ENCODE measurements at places on chromosomes 3 and 15. TPM values are rescaled to one million over a fixed set of nuclear protein-coding genes. Genes with fewer than 3 reads are reported as not detected.

FRMD4B gene
- total RNA-seq = 16.0 TPM

DNA sequence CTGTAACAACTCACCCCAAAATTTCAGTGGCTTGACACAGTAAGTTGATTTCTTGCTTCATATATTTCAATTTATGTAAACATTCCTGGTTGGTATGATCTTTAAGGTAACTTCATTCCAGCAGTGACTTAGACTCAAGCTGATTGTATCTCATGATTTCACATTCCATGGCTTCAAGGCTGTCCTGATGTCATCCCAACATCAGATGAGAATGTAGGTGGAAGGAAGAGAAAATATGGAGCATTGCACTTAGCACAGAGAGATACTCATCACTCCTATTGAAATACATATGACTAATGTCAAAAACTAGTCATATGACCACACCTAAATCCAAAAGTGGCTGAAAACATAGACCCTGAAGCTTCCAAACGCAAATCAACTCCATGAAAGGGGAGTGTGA lies 793.8 kb downstream of the TBL1XR1 start:
- DNase-seq = no peak

DNA sequence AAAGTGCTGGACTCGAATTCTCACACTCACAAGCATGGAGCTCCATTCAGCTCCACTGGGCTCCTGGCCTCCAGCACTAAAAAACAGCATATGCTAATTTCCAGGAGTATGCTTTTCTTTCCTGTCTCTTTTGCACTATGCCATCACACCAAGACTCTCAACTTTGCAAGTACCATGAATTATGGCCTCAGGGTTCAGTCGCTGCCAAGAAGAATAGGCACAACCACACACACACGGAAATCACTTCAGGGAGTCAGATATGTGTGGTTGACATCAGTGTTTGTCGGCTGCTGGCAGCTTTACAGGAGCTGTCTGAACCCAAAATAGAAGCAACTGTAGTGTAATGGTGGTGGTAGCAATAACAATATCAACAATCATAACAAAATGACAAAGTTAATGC lies 305.0 kb upstream of the SLCO3A1 start:
- DNase-seq = peak; percentile 66

DNA sequence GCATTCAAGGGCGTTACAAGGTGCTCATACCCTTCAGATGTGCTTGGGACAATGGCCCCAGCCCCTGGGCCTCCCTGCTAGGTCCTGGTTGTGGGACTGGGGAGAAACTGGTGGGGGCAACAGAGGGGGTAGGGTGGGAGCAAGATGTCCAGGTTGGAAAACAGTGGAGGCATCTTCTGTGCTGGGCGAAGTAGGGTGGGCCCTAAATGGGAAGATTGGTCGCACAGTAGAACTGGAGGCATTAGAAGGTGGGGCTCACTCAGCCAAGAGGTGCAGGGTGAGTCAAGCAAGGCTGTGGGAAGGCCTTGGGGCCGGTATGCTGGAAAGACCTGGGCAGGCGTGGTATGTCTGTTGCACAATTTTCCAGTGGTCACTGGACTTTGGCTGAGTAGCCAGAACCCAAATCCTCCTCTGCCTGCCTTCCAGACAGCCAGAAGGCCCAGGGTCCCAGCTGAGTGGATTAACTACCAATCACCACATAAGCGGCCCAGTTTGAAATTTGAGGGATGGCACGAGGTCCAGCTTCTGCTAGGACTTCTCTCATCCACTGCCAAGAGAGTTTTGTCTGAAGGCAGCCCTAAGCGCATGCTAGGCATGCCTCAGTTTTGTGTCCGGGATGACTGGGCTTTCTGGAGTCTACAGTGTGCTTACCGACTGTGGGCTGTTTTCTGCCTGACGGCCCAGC lies 74.5 kb downstream of the LSM3 start:
- no peak for DNase-seq

DNA sequence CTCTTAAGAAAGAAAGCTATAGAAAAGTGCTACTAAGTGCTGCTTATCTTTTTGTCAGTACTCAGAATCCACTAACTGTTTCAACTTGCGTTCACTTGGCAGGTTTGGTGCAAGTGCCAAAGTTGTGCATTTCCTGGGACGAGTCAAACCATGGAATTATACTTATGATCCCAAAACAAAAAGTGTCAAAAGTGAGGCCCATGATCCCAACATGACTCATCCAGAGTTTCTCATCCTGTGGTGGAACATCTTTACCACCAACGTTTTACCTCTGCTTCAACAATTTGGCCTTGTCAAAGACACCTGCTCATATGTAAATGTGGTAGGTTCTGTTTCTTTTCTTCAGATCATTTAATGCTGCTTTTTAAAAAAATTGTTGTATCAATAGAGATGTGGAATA lies 32.6 kb downstream of the GYG1 start:
- no peak for DNase-seq

LYZL4 gene
- not detected for total RNA-seq

- DNase-seq = no peak
These were observed 766 bp upstream of the EMC4 start for GRCh38 chr15:34223904-34224596.

GRCh38 chr3:85662462-85662861 lies 703.7 kb downstream of the CADM2 start:
- DNase-seq = no peak

HRG gene
- not detected for total RNA-seq

ITIH1 gene
- total RNA-seq = not detected

CRABP1 gene
- total RNA-seq = not detected

IQCF5 gene
- total RNA-seq = not detected

DNA sequence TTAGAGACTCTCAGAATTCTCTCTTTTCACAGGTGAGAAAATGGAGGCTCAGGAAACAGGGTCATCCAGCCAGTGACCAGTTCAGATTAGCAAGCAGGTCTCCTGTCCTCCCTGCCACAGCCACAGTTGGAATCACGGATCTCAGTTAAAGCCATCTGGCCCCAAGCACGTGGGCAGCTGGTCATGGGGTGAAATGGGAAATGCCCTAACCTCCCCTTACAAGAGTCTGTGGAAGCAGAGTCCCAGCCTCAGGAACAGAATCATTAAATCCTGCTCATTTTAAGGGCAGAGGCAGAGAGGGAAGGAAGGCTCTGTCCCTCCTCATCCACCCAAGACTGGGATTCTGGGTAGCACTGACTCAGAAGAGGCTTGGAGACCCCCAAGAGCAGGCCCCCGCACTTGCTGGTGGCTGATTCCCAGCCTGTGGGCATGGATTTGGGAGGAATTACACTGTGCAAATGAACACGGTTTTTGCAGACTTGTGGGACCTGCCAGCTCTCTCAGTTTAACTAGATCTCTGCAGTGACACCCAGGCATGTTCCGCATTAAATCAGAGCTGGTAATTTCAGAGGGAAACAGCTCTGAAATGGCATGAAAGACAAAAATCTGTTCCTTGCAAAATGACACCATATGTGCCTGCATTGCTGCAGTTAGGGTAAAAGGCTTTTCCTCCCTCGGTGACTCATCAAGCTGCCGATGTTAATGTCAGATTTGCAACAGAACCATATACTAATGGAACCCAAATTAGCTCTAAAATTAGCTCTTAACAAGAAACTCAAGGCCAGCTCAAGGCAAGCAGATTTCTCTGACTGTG lies 89.0 kb downstream of the BDH1 start:
- no peak for DNase-seq

GRCh38 chr15:98668566-98669308 lies 20.4 kb downstream of the IGF1R start:
- no peak for DNase-seq

DNA sequence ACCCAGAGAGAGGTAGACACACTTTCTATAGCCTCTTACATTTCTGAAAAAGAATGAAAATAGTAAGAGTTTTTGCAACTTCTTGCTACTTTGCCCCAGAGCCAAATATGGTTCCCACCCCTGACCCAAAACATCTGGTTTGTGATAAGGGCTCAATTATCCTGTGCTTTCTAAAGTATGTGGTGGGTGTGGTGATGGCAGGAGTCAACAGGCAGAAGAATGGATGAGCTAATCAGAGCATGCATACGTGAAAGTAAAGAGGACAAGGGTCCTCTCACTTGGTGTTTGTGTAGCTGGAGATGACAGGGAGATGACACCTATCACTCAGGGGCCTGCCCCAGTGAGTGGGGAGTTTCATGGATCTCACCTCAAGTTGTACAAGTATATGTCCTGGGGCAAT lies 19.1 kb downstream of the KBTBD8 start:
- DNase-seq = no peak

- DNase-seq = no peak
These were observed 21.7 kb downstream of the RPLP1 start for GRCh38 chr15:69474291-69474690.

DNA sequence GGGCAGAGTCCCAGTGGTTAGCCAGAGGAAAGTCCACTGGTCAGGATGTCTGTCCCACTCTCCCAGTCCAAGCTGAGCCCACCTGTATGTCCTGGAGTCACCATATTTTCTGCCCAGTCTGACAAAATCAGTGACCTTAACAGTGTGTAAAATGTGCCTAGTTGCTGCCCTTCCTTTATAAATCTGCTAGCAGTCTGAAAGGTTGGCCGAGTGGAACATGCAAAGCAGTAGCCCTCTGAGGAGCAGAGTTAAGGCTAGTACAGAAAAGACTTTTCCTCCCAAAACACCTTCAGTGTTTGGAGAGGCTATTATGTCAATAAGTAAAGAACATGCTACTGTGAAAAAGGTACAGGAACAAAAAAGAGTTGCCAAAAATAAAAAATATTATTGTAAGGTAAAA lies 15.3 kb downstream of the TTC21A start:
- DNase-seq = no peak

GRCh38 chr15:78302579-78303312 lies 3.3 kb upstream of the SKIC8 start:
- DNase-seq = no peak

GRCh38 chr3:66495668-66496045 lies 5.2 kb downstream of the LRIG1 start:
- no peak for DNase-seq

- no peak for DNase-seq
These were observed 39.3 kb upstream of the INSYN1 start for GRCh38 chr15:73792415-73792814.

IGF2BP2 gene
- total RNA-seq = 15.9 TPM

MAP4 gene
- 520 TPM for total RNA-seq

GRCh38 chr3:30612437-30613132 lies 6.2 kb downstream of the TGFBR2 start:
- DNase-seq = no peak

- no peak for DNase-seq
These were observed 105.9 kb upstream of the HERC1 start for GRCh38 chr15:63939531-63940130.

- DNase-seq = no peak
These were observed 35.7 kb upstream of the RPL32 start for GRCh38 chr3:12877040-12877439.

ZXDC gene
- 15.9 TPM for total RNA-seq

DNA sequence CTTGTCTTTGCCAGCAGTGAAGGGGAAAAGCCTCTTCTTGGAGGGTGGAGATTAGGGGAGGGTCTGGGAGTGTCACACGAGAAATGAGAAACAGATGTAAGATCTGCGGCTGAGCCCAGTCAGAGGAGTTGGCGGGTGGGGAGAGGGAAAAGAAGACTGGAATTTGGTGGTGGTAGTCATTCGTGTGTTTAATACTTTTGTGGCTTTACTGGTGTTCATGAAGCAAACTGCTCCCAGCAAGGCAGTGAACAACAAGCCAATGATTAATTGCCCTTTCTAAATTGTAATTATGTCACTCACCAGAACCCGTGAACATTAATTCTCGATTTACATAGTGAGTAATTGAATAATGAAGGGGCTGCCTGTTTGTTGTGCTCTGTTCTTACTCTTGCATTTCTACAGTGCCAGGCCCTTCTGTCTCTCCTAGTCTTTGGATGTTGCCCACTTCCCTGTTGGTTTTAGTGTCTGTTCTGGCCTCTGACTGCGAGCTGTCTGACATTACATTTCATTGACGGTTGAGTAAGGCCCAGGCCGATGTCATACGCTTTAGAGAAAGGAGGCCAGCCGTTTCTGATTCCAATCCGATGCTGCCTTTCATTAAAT lies 78.0 kb downstream of the CHCHD6 start:
- DNase-seq = no peak

DNA sequence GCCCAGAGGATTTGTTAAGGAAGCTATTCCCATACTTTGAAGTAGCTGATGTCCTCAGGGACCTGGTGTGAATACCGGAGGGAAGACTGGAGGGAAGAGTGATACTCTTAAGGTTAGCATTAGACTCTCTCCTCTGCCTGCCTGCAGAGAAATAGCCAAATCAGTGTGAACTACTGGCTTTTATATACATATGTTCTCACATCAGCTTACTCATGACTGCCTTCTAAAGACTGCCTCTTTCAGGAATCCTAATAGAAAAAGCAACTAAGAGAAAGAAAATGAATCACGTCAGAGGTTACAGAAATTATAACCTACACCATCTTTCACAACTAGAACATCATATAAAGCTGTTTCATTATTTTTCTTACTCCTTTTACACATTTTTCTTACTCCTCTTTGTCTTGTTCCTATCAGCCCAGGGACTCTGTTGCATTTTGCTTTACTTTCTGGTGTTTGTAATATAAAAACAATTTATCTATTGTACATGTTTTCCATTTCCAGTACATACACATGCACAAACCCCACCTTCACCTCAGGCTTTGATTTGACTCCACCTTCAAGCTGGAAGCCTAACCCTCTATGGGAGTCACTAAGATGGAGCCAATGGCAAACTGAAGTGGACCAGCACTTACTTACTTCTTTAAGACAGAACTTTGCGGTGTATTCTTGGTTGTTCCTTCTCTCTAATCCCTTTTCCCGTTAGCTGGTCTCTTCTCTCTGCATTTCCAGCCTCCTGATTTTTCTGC lies 257.7 kb upstream of the UBE2E1 start:
- DNase-seq = no peak

- DNase-seq = no peak
These were observed 23.8 kb upstream of the OXTR start for GRCh38 chr3:8793242-8793641.

DNA sequence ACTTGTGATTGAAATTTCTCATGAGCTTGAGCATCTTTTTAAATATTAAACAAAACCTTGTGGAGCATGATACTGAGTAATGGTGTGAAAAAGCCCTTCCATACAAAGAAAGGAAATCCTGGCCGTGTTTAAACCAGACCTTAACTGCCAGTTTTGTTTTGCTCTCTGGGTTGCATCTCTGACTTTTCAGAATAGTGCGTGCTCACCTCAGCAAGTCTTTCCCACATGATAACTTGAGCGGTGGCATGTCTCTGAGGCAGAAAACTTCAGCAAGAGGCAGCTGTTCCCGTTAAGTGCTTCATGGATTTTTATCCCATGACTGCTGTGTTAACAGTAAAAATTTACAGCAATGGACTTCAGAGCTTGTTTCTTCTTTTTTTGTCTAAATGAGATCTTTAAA lies 393.3 kb downstream of the FEZF2 start:
- DNase-seq = no peak

IL17RD gene
- total RNA-seq = 6.7 TPM

THPO gene
- 0.35 TPM for total RNA-seq

DAPK2 gene
- 47.9 TPM for total RNA-seq

DNA sequence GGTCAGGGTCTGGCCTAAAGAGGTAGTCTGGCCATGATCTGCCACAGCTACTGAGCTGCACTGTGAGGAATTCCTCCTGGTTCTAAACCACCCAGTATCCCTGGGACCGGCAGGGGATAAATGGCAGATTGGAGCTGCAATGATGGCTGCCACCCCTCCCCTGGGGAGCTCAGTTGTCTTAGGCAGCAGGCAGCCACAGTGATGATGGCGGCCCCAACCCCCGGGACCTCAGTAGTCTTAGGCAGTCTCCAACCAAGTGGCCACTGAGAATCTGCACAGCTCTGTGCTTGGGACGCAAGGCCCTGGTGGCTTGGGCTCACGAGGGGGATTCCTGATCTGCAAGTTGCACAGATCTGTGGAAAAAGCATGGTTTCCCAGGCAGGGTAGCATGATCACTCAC lies 68.1 kb downstream of the STRIT1 start:
- DNase-seq = no peak

GRCh38 chr3:45946307-45946706 lies 3.0 kb downstream of the CXCR6 start:
- DNase-seq = no peak

STAB1 gene
- 88.1 TPM for total RNA-seq

STAG1 gene
- 23.6 TPM for total RNA-seq
